ENCODE measurements at places on chromosomes 4 and X.
A peak's percentile ranks its signal among the peaks of the same experiment; 100 is the strongest.

DNA sequence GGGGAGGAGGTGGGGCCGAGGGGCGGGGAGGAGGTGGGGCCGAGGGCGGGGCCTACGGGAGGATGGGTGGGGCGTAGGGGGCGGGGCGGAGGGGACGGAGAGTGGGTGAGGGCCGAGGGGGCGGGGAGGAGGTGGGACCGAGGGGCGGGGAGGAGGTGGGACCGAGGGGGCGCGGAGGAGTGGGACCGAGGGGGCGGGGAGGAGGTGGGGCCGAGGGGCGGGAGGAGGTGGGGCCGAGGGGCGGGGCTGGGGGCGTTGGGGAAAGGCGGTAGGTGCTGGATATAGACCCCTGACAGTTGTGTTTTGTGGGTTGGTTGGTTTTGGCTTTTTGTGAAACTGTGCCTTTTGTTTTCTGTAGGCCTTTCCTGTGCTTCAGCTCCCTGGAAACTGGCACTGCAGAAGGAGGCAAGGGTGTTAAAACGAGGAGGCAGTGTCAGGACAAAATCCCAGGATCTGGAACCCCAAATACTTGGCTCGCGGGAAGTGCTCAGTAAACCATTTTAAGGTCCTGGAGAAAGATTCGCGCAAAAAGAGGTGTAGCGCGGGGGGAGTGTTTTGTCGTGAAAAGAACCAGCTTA is 580 bp upstream of the MMGT1 start:
- DNase-seq: peak; percentile 50

DNA sequence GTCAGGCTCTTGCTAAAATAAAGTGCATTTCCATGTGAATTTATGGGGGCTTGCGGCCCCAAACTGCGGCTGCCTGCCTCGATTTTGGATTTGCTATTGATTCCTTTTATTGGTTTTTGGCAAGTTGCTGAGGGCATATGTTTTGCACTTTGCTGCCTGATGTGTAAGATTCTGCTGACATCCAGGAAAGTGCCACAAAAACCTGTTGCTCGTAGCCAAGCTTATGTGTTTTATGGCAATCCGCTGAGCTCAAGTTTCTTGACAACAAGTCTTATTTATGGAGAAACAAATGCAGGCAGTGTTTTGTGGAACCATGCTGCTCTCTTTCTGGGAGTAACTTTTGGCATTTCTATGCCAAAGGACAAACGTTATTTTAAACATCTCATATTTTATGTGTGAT is 97.3 kb upstream of the DDIT4L start:
- DNase-seq: no peak

DNA sequence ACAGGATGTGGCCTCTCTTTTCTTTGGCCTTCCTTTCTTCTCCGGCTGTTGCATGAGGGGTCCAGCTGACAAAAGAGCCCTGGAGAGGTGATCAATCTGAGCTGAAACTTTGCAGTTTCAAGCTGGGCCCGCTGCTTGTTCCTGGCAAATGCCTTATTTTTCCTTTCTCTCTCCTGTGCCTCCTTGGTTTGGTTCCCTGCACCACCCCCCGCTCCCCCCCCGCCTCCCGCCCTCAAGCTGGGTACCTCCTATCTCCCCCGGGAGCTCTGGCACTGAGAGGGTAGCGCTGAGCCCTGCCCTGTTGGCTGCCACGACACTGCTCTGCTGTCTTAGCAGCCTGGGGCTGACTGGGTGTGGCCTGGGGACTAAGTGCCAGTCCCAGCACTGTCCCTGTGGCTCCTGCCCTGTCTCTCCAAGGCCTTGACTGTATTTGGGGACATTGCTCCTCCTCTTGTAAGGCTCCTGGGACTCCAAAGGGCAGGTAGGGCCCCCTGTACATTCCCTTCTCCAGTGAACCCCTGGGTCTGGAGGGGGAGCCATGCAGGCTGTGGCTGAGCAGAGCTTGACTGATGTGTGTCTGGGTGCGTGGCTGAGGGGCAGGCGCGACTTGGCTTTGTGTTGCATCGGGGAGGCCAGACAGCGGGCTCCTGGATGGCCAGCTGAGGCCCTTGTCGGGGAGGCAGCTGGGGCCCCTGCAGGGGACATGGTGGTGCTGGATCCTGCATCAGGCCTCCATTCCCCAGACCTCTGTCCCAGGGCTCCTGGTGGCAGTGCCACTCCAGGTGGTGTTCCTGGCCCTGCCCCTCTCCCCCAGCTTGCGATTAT is 1.1 kb downstream of the PLXNA3 start:
- no peak for DNase-seq

GRCh38 chr4:15470128-15470475 is 420 bp downstream of the CC2D2A start:
- DNase-seq: no peak

- no peak for DNase-seq
These were observed 16.5 kb downstream of the ELOVL6 start for GRCh38 chr4:110181890-110182289.

DNA sequence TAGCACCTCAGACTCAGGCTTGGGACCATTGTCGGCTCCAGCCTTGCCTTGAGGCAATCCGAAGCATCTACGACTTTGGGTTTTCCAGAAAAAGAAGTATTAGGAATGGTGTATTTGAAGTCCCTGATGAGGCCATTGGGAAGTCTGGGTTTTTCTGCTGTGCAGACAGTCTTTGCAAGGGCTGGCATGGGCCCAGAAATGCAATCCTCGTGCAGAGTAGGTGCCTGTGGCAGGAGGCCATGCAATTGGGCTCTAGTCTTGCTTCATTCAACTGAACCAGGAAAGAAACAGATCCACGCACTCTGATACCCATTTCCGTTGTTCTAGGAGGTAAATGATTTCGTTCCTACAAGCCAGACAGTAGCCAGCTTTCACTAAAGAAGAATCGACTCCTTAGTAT is 12.4 kb downstream of the ZFP92 start:
- no peak for DNase-seq

DNA sequence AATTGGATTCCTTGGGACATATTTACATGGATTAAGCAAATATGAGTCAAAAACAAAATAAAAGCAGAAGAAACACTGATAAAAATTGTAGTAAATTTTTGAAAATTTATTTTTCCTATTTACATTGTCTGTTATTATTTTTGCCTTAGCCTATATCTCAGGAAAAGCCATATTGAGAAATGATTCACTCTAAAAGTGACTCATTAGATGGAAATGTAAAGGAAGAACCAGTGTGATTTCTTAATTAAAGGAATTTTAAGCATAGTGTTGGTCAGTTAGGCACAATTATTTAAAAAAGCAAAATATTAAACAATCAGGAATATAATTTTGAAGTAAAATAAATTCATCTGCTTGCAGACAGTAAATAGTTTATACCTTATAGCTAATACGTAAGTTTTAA is 167.4 kb upstream of the NAP1L5 start:
- DNase-seq: no peak

GRCh38 chrX:47247999-47248320 is 15.2 kb downstream of the USP11 start:
- DNase-seq: no peak

DNA sequence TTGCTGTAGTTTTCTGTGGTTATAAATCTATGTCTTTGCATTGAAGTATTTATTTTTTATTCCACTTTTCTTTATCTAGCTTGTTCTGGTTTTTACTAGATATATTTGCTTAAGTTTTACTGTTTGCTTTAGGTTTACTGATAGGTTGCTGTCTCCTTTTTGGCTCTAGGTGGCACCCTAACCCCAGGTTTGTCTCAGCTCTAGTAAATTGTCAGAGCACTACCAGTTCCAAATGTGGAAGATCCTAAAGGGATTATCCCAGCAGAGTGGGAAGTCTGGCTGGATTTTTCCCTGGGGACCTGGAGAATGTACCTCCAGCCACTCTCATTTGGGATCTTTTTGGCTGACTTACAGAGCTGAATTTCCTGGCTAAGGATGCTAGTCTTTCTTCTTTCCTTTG is 106.1 kb downstream of the PBDC1 start:
- DNase-seq: peak; percentile 0

DNA sequence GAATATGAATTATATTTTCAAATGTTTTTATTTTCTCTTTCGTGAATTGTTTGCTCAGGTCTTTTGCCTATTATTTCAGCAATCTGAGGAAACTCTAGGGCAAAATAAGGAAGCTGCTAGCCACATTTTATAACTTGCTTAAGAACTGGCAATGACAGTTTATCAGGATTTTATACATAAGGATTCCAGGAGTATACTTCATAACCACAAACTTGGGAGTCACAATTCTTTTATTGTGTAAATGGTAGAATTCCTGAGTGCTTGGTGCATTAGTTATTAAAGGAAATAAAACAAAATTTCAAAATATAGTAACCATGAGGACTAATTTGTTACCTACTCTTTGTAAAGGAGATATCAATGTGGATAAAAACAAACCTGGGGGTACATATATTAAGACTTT is 54.4 kb downstream of the PALLD start:
- DNase-seq: no peak

GRCh38 chr4:2954358-2955185 is 8.6 kb downstream of the NOP14 start:
- no peak for DNase-seq

DNA sequence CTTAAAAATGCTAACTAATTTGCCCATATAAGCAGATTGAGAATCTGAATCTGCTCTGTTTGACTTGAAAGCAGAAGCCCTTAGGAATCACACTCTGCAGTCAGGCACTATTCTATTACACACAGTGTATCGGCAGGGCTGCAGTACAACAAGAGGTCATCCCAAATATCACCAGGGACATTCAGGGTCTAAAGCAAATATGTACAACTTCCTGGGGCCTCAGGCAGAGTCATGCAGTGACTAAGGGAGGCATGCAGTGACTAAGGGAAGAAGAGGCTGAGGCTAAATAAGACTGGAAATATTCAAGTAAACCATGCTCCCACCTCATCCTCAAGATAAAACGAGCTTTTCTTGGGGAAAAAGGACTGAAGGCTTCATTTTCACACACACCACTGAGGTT is 20.9 kb downstream of the MAPK10 start:
- no peak for DNase-seq

DNA sequence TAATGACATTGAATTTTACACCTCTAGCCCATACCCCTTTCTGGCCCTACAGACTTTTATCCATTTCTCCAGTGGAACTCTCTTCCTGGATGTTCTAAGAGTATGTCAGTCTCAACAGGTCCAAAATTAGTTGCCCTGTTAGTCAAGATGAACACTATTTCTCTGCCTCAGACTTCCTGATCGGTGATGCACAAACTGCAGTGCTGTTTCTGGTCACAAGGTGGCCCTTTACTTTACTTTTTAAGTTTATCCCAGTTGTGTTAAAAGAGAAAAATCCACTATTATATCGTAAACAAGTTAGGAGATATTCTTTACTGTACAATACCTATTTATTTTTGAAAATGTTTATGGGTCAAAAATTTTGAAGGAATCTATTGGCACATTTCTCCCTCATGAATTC is 13.1 kb downstream of the TCEAL7 start:
- DNase-seq: no peak

- DNase-seq: no peak
These were observed 100.9 kb upstream of the RADX start for GRCh38 chrX:106510713-106511403.

DNA sequence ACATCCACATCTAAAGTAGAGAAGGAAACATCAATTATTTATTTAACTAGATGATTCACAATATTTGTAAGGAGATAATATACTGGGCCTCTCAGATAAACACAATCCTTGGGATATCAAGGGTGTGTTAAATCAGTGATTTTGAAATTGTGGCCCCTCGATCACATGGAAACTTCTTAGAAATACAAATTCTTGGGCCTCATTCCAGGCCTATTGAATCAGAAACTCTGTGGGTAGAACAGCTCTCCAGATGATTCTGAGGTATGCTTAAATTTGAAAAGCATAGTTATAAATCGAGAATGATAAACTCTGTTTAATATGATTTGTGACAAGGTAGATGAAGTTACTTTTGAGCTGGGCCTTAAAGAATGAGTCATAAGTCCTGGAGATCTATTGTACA is 64.3 kb upstream of the GPR174 start:
- no peak for DNase-seq

DNA sequence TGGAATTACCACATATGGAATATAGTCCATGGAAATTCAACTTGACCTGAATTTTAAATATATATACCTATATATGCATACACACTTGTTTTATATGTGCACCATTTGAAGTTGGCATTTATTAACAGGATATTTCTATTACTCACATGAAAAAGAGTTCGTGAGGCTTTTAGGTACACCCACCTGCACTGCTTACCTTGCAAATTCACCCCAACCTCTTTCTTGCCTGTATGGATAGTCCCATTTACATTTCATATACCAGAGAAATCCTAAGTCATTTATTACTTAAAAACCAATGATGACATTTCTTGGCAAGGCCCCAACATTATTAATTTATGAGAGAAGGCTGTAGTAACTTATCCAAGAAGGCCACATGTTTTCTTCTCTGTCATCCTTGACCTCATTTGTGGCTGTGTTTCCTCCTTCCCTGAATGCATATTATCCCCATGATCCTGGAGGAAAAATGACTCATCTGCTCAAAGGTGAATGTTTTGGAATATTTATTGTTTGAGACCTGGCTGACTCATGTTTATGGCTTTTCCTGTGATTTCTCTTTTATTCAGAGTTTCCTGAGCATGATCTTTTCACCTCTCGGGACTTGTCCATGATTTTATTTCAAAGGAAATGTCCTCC is 62.2 kb upstream of the FAM241A start:
- no peak for DNase-seq

- no peak for DNase-seq
These were observed 17.2 kb downstream of the ANXA10 start for GRCh38 chr4:168109527-168109926.

DNA sequence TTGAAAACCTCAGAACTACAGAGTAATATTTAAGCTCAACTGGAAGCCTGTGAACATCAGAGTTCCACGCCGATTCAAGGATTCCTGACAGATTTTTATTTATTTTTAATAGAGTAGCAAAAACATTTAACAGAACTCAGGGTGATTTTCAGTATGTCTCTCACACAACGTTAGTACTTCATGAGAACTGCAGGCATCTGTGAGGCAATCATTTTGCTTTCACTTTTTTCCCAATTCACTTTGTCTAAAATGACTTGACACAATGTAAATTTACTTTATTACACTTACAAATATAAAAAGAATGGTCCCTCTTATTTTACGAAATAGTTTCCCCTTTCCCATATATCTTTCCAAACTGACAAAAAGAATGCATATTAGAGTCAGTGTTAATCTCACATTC is 869.5 kb upstream of the EPHA5 start:
- no peak for DNase-seq

DNA sequence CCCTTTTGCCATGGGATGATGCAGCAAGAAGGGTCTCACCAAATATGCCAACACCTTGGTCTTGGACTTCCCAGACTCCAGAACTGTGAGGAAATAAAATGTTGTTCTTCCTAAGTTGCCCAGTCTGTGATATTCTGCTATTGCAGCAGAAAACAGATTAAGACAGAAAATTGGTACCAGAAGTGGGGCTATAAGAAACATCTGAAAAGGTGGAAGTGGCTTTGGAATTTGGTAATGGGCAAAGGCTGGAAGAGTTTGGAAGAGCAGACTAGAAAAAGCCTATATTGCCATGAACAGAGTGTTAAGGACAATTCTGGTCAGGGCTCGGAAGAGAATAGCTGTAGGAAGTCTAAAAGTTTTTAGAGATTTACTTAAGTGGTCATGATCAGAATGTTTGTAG is 27.4 kb downstream of the CASP6 start:
- DNase-seq: no peak

Measured in NCI-H774 (cell line).